ENCODE measurements at places on chromosomes 12 and 14.

DNA sequence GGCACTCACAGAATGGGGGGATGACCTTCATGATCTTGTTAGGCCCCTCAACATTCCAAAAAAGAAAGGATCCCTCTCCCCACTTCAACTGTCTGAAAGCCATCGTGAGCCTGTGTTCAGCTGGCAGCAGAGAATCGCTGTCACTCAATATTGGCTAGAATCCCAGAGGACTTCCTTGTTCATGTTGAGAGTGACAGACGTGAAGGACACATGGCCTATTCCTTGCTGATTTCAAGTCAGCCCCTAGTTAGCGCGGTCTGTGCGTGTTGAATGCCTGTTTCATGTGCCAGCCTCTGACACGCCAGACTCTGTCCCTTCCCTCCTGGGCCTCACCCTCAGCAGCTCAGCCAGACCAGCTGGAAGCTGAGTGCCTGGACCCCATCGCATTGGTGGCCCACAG is 43.1 kb downstream of the DNAH10 start:
- DNase-seq = no peak

- no peak for DNase-seq
These were observed 35.8 kb downstream of the USP15 start for GRCh38 chr12:62296001-62296400.

GRCh38 chr14:81161088-81161487 is 59.7 kb downstream of the GTF2A1 start:
- DNase-seq = no peak

- DNase-seq = no peak
These were observed 143.0 kb downstream of the ADGRD1 start for GRCh38 chr12:131096681-131097181.

GRCh38 chr14:55722054-55722453 is 142.0 kb downstream of the KTN1 start:
- no peak for DNase-seq

DNA sequence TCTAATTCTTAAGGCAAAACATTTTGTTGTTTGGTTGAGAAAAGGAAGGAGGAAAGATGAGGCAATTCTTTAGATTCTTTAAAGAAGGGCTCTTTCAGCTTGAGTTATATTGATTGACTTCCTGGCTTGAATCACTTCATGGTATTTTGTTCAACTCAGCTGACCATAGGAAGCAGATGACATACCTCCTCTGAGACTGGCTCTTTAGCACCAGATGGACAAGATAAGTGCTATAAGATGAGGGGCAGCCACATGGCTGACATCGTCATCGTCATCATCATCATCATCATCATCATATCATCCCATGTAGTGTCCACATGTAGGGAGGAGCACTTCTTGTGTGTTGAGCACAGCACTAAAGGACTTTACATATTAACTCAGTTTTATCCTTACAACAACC is 81.3 kb downstream of the SSPN start:
- peak; percentile 22 for DNase-seq

DNA sequence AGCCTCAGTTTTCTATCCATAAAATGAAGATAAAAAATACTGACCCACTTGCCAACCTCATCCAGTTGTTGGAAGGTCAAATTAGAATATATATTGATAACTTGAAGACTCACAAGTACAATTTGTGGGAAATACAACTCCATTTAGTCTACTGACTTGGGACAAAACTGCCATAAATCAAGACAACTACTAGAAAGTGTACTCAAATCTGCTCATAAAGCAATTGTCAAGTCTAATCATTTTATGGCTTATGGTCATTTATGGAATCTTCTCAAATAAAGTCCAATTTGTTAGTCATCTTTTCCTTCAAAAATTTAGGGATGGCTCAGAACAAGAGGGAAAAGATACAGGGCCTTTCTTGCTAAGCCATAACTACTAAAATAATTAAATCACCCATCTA is 7.0 kb downstream of the BTG1 start:
- peak; percentile 35 for DNase-seq
